ENCODE measurements at places on chromosomes 13 and 19.
A peak's percentile ranks its signal among the peaks of the same experiment; 100 is the strongest.

DNA sequence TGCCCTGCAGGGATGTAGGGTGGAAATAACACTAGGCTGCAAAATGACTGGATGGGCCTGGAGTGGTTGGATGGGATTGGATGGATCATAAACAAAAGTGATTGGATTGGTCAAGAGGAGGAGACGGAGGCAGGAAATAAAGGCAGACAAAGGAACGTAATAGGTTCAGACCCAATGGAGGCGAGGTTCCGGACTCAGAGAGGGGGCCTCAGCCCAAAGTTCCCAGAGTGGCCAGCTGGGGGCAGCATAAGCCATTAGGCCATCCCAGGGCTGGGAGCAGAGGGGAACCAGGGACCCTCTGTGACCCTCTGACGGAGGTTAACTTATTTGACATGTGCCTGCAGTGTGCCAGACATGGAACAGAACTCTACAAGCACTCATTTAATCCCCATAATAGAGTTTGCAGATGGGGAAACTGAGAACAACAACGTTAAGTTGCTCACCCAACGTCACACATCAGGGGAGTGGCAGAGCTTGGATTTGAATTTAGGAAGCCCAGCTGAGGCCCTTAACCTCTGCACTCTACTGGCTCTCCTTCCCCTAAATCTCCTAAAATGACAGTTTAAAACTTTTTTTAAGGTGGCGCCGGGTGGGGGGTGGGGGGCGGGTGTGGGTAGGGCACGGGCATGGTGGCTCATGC lies 15.3 kb upstream of the MAP1S start:
- no peak for DNase-seq

DNA sequence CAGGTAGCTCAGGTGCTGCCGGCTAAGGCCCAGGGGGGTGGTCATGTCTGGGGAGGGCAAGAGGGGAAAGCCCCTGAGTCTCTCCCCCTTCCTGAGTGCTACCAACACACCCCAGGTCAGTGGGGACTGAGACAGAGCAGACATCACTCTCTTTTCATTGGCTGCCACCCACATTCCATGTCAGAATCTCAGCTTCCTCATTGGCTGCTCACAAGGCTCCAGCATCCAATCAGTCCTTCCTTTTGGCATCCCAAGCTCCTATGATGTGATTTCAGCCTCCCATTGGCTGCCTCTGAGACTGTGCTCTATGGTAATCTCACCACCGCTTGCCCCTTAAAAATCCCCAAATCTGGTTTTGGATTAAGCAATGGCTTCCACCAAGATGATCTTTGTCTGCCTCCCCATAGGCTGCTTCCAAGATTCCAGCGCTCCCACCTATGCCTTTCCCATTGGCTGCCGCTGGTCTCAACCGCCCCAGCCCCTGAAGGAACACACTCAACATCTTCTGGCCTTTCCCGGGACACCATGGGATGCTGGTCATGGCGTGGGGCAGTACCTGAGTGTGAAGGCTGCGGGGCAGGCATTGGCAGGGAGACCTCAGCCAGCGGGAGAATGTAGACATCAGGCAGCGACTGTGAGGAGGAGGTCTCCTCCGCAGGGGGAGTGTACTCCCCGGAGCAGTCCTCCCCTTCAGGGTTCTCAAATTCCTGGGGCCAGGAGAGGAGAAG lies 2.0 kb downstream of the LMTK3 start:
- no peak for DNase-seq

DNA sequence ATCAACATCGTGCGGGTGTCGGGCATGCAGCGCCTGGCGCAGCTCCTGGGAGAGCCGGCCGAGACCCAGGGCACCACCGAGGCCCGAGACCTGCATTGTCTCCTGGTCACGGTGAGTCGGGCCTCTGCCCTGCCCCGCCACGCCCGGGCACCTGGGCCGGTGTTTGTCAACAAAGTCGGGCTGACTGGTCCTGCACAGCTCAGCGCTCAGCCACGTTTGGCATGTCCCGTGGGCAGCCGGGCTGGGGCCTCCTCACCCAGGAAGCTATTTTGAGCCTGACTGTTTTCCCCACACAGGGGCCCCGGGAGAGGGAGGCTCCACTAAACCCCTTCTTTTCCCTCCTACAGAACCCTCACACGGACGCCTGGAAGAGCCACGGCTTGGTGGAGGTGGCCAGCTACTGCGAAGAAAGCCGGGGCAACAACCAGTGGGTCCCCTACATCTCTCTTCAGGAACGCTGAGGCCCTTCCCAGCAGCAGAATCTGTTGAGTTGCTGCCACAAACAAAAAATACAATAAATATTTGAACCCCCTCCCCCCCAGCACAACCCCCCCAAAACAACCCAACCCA lies 1.3 kb downstream of the GADD45B start:
- DNase-seq, result no peak

- DNase-seq, result no peak
These were observed 144.2 kb downstream of the FOXO1 start for GRCh38 chr13:40522282-40522681.

- no peak for DNase-seq
These were observed 323.6 kb downstream of the DLEU7 start for GRCh38 chr13:50519866-50520265.

DNA sequence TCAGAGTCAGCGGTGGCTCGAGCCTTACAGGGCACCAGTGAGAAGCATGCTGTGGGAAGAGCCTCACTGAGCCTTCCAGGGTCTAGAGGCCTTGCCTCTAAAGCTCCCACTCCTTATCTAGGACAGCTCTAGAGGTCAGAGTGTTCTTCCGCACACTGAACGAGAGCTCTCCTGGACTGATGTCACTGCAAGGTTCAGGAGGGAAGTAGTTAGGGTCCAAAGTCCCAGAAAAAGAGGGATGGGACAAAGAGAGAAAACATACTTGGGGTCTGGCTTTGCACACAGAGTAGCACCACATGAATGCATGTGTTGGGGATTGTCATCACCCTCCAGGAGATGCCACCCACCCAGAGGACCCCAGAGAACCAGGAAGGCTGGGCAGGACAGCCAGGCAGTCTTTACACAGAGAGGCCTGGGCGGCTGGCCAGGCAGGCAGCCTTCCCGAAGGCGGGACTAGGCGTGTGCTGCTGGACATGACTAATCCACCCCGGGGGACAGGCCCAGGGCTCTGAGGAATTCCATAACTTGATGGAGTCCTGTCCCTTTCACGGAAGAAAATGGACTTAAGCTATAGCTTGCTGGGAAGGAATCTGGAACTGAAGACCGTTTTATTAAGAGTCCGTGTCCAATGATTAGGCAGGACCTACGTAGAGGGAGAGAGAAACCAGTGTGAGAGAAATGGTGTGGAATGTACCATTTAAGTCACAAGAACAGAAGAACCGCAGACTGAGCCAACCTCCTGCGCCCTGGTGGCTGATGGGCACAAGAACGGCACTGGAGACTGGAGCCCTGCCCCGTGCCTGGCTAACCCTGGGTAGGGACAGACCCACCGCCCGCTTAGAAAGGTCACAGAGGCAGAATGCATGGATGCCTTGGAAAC lies 16.6 kb upstream of the EPHX3 start:
- DNase-seq, result no peak

- no peak for DNase-seq
These were observed 15.1 kb upstream of the DACH1 start for GRCh38 chr13:71882120-71882519.

DNA sequence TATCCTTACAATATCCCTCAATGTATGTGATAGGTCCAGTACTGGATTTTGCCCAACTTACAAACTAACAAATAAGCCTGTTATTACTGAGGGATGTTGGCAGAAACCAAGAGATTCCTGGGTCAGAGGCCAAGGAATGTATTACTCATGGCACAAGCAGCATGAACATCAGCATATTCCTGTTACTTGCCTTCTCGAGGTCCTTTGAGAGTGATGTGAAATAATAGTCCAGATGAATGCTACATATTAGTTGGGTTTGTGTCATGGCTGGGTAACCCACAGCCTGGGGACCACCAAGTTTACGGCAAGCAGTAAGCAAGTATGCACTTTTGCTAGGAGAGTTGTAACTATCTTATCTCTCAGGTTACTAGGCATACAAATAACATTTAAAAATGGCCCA lies 384.5 kb upstream of the GPC6 start:
- no peak for DNase-seq

- no peak for DNase-seq
These were observed 1.8 kb upstream of the INSR start for GRCh38 chr19:7295912-7296536.

DNA sequence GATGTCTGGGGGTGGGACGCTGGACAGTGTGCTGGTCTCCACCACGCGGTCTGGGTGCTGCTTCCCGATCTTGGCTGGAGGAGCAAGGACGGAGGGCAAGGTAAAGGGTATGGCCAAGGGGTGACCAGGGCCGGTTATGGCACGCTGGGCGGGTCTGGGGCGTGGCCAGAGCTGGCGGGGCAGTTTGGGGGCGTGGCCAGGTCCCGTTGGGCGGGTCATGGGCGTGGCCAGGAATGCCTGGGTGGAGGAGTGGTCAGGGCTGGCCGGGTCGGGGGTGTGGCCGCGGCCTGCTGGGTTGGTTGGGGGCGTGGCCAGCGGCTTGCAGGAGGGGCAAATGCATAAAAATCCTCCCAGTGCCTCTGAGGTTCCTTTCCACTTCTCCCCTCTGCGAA lies 19.2 kb downstream of the GPX4 start:
- peak; percentile 87 for DNase-seq
